ENCODE measurements at places on chromosomes 6 and 20.

- no peak for DNase-seq
Observed at GRCh38 chr20:33086052-33086722, 6.7 kb downstream of the BPIFB4 start.

GRCh38 chr6:144581812-144582537 lies 296.8 kb downstream of the UTRN start:
- DNase-seq: no peak

GRCh38 chr6:70763754-70764510 lies 96.2 kb downstream of the SMAP1 start:
- no peak for DNase-seq

DNA sequence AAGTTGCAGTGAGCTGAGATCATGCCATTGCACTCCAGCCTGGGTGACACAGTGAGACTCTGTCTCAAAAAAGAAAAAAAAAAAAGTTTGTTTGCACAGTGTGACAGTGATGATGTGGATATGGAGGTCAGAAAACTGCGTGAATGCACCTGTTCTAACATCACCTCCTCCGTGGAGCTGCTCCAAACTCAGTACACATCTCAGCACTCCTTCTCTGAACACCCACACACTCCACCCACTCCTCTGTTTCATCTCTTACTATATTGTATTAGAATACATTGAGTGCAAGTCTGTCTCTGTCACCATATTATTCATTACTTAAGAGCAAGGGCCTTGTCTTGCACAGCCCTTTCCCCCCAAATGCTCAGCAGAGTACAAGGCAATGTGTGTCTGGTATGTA lies 51.5 kb upstream of the ENPP4 start:
- DNase-seq: no peak

GRCh38 chr20:11573507-11573906 lies 344.2 kb upstream of the BTBD3 start:
- no peak for DNase-seq

GRCh38 chr6:137224799-137225198 lies 5.6 kb upstream of the IFNGR1 start:
- no peak for DNase-seq

DNA sequence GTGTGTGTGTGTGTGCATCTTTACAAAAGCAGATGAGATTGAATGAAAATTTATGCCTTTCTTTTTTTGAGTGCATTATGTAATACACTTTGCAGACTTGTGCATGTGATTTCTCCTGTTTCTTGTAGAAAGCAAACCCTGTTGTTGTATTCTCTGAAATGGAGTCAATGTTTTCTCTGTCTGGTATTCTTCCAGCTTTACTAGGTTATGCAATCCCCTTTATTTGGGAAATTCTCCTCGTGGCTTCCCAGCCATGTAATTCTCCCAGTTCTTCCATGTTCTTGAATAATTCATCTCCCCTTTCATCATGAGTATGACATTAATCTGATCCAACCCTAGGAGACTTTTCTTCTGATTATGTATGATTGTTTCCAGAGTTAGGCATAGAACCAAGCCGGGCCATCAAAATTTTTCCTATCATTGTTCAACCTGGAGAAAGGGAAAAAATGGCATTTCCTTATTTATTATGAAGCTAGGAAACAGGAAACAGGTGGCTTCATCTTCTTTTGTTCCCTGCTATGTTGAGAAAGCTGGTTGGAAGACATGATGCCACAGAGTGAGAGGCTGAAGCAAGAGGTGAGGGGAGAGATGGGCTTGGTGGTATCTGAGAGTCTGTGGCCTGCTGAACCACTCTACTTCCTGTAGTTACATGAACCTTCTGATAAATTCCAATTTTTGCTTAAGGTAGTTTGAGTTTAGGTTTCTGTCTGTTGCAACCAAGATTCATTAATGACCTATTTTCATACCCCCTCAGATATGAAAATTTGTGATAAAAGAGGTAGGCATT lies 68.8 kb downstream of the PRL start:
- DNase-seq: no peak

DNA sequence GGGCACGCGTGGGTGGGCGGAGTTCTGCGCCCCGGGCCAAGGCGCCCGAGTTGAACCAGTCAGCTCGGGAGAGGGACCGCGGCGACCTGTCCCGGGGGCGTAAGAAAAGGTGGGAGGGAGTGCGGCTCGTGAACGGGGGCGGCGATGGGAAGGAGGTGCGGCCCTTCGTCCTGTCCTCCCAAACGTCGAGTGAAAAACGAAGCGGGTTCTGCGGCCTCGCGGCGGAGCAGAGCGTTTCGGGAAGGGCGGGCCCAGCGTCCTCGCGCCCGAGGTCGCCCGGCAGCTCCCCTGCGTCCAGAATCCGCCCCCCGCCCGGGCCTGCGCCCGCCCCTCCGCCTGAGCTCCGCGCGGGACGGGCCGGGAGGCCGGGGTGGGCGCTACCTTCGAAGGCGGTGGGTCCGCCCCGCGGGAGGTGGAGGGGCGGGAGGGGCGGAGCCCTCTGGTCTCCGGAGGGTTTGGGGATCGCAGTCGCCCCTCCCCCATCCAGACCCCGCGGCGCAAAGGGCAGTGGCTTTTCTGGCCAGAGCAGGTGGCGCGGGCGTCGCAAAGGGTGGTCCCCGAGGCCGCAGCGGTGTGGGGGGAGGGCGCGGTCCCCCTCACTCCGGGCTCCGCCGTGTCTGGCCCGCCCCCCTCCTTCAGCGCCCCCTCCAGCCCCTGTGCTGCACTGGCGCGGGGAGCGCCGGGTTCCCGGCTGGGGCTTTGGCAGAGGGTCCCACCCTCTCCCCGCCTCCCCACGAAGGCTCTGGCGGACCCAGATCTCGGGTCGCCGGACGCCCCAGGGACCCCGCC lies 838 bp downstream of the STMN3 start:
- peak; percentile 43 for DNase-seq

DNA sequence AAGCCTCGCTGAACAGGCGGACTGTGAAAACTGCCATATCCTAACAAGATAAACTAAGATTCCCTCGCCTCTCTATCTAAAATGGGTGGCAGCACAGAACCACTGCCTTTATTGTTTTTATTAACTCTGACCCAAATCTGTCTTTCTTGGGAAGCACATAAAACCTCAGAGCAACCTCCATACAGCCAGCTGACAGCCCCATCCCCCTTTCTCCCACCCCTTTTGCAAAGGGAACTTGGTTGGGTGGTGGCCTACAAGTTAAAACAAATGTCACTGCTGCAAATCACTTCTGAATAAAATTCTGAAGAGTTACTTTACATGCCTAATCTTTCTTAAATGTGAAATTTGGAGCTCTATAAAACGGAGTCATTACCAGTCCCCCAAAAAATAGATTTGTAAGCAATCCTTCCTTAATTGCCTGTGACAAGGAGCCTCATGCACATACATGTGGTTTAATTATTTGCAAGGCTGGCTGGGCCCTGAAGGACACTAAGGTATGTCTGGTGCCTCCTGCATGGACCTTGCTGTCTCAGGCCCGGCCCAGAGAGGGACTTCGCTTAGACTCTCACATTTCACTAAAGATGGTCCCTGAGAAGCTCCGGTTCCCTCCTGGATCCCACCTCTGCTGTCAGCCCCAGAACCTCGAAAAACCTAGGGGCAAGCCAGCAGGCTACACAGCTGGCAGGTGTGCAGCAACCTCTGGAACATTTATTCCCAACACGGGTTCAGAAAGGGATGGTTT lies 21.7 kb downstream of the PXDC1 start:
- DNase-seq: no peak

DNA sequence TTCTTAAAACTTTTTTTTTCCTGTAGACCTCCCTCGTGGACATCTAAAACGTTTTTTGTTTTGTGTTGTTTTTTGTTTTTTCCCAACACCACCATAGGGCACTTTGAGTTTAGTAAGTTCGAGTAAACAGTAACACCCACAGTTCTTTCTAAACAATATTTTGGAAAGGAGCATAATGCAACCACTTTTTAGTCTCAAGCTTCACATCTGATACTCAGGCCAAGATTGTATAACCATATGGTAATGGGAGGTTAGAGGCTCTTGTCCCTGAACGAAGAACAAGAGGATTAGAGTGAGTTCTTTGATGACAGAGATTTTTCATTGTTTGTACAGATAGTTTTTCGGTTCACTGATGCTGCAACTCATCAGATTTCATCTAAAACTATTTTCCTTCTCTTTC lies 144.6 kb downstream of the MTHFD1L start:
- no peak for DNase-seq

GRCh38 chr6:34606477-34607265 lies 50.5 kb upstream of the SPDEF start:
- DNase-seq: no peak

DNA sequence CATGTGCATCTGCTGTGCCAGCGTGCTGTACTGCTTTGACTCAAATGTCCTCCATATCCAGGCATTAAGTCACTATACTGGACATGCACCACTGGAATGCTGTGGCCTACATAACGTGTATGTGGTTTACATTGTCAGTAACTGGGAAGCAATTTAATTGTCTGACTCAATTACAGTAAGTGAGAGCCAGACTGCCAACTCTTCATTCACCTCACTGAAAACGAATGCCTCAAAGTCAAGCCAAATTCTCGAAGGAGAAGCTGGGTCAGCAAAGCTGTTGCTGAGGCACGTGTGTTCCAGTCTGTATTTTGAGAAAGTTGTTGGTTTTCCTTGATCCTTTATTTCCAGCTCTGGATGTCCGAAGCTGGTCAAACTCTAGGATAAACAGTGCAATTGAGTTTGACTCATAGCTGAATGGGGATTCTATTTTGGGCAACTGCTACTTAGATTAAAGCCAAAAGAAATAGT lies 534.3 kb downstream of the COL12A1 start:
- no peak for DNase-seq

GRCh38 chr6:98944598-98945081 lies 3.1 kb downstream of the FBXL4 start:
- no peak for DNase-seq

GRCh38 chr20:22496817-22497216 lies 87.6 kb downstream of the FOXA2 start:
- DNase-seq: no peak

DNA sequence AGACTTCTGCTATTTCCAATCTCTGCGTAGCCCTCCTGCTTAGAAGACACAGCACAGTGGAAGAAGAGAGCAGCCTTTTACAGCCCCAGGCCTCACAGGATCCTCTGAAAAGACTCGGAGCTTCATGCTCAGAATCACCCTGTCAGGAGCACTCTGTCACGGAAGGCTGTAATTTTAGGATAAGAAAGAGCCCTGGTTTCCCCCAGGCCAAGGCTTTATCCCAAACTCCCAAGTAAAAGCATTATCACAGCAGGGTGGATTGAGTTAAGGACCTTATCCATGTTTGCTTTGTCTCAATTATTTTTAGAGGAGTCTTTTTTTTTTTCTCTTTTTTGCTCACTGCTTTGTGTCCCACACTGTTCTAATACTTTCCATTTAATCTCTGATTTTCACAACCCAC lies 39.2 kb downstream of the ANKS1A start:
- no peak for DNase-seq

GRCh38 chr6:6284221-6284966 lies 36.1 kb downstream of the F13A1 start:
- no peak for DNase-seq

GRCh38 chr6:168415993-168416530 lies 24.9 kb upstream of the SMOC2 start:
- no peak for DNase-seq

DNA sequence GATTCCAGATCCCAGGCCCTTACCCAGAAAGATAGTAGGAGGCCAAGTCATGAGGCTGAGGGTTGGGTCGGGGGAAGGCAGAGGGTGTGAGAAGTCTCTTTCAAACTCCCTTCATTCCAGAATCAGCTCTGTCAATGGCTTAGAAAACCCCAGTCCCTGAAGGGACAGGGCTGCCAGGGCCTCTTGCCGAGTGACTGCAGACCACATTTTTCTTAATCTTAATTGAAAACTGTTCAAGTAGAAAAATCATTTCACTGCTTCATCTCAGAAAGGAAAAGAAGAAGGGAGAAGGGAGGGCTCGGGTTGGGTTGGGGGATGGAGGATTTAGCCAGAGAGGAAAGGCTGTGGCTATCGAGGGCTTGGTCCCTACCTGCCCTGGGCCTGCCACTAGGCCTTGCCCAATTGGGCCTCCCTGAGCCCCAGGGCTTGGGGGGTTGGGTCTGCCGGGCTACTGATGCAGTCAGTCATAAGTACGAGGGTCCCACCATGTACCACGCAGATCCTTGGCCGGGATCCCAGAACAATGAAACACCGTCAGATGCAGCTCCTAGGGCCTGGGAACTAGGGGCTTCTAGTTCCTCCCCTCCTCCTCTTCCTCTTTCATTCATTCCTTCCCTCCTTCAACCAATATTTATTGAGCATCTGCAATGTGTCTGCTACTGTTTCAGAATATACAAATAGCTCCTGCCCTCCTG lies 44.0 kb upstream of the CTNNBL1 start:
- DNase-seq: no peak

- no peak for DNase-seq
Observed at GRCh38 chr20:59040667-59041066, 1.9 kb downstream of the PRELID3B start.
